Naive thymus-derived CD4-positive, alpha-beta T cell (primary cell): ENCODE measurements at places on chromosomes 5 and 9.
A peak's percentile ranks its signal among the peaks of the same experiment; 100 is the strongest.

DNA sequence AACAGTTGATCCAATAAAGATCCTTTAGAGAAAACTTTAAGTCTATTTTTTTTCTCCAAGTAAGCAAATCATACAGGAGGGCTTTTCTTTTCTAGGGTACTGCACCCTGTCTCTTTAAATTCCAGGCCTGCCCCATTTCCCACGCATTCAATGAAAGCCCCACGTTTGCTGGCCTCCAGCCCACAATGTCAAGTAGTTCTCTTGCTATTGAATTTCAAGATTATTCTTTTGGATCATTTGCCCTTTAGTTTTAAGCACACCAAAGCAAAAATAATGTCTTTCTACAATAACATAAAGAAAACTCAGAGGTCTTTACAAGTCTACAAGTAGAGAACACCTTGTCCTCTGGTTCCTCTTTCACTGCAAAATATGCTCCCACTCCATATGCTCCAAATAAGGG lies 15.6 kb downstream of the MLLT3 start:
- no peaks in the 10 kb centered on the region for H3K36me3 ChIP-seq
- no peak overlapping the region for H3K4me3 ChIP-seq
- H3K27ac ChIP-seq, result peak overlapping the region; percentile 17
- H3K27me3 ChIP-seq, result no peaks in the 10 kb centered on the region

- no peak overlapping the region for H3K4me3 ChIP-seq
- H3K4me1 ChIP-seq, result no peaks in the 10 kb centered on the region
- no peak for DNase-seq
- H3K27me3 ChIP-seq, result no peaks in the 10 kb centered on the region
These were observed 363.4 kb downstream of the RAB3C start for GRCh38 chr5:58946230-58946629.

DNA sequence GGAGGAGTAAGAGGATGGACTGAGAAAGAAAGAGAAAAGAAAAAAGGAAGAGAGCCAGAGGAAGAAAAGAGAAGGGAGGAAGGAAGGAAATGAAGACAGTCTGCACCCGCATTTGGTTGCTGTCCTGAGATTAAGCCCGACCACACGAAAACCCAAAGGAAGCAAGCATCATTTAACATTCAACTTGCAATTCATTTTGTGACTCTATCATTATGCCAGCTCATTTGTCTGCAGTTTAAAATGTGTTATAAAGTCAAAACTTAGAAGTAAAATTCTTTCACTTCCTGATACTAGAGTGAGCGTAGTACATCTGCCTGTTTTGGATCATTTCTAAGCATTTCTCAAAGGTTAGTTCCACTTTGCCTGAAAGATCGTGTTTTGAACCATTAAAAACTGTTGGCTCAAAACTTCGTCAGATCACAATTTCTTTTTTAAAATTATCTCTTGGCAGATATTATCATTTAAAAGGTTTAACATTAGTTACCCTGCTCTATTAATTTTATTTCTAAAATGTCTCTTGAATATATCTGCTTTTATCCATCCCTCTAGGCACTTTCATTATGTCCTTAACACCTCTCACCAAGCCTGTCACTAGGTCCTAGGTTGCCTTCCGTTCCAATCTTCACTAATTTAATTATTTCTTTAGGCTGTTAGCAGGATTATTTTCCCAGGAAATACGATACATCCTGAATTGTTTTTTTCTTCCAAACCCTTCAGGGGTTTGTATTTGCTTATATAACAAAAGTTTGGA lies 240.9 kb downstream of the TLE4 start:
- H3K27me3 ChIP-seq, result no peaks in the 10 kb centered on the region
- no peaks in the 10 kb centered on the region for H3K36me3 ChIP-seq
- peak; percentile 8 for DNase-seq
- peak overlapping the region; percentile 27 for H3K4me3 ChIP-seq

DNA sequence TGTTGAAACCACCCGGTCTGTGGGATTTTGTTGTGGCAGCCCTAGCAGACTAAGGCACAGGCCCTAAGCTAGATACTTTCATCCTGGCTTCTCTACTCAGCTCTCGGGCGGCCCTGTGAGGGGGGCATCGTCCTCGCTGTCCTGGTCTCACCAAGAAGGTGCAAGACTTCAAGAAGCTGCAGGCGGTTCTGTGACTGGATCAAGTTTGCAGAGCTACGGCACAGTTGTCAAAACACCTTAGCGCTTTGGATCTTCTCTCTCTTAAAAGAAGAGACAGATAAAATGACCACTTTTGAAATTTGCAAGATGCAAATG lies 119.4 kb upstream of the PHYKPL start:
- DNase-seq, result no peak
- no peak overlapping the region for H3K4me3 ChIP-seq
- no peaks in the 10 kb centered on the region for H3K36me3 ChIP-seq
- H3K4me1 ChIP-seq, result no peaks in the 10 kb centered on the region
